NCI-H748 treated with DMSO at 0.1 percent for 48 hours (cell line): ENCODE measurements at places on chromosomes 12 and 14.

DNA sequence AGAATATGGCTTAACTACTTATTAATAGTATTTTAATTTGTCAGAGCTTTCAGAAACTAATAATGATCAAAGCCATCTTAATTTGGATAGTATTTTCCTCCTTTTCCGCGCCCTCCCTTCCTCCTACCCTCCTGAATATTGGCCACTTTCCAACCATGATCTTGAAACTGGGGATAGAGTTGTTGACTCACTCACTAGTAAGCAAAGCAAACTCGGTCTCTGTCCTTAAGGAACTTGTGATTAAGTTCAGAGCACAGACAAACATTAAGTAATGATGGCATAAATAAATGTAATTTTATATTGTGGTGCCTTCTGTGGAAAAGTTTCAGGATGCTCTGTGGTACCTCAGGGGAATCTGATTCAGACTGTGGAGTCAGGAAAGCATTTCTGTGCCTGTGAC lies 75.7 kb downstream of the LRRK2 start:
- DNase-seq: no peak

DNA sequence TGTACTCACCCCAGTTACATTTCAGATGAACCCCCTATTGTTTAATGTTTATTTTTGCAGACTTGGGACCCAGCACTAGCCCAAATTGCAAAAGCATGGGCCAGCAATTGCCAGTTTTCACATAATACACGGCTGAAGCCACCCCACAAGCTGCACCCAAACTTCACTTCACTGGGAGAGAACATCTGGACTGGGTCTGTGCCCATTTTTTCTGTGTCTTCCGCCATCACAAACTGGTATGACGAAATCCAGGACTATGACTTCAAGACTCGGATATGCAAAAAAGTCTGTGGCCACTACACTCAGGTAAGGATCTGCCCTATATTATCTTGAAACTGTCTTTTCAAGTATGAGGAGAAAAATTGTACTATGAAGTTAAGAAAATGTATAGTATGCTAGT lies 1.2 kb downstream of the GLIPR1 start:
- DNase-seq: no peak

DNA sequence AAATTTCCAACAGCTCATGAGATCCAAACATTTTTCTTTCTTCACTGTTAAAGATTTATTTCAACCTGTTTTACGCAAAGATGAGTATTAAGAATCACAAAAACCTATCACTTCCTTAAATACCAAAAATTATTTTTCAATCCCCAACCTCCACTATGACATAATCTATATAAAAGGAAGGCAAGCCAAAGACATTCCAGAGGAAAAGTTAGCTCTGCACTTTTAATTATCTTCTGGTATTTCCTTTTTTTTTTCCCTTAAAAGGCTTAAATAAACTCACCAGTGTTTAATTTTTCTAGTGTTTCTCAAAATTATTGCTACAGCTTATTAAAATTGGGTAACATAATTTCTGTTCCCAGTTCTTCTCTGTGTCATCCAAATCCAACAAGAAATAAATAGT lies 75.9 kb downstream of the BMP4 start:
- no peak for DNase-seq

DNA sequence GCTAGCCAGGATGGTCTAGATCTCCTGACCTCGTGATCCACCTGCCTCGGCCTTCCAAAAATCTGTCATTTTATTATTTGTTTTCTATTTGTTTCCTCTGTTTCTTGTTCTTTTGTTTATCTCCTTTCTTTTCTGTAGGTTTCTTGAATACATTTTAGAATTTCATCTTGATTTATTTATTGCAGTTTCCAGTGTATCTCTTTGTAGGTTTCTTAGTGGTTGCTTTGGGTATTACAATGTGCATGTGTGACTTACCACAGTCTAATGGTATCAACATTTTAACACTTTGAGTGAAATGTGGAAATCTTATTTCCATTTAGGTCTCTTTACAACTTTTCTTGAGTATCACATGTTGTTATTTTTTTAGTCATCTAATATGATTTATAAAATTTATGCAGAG lies 29.9 kb upstream of the MUCL1 start:
- DNase-seq: no peak

- no peak for DNase-seq
These were observed 456.9 kb downstream of the BCAT1 start for GRCh38 chr12:24491968-24492367.

- DNase-seq: no peak
These were observed 78.8 kb downstream of the SPPL3 start for GRCh38 chr12:120825337-120825736.

DNA sequence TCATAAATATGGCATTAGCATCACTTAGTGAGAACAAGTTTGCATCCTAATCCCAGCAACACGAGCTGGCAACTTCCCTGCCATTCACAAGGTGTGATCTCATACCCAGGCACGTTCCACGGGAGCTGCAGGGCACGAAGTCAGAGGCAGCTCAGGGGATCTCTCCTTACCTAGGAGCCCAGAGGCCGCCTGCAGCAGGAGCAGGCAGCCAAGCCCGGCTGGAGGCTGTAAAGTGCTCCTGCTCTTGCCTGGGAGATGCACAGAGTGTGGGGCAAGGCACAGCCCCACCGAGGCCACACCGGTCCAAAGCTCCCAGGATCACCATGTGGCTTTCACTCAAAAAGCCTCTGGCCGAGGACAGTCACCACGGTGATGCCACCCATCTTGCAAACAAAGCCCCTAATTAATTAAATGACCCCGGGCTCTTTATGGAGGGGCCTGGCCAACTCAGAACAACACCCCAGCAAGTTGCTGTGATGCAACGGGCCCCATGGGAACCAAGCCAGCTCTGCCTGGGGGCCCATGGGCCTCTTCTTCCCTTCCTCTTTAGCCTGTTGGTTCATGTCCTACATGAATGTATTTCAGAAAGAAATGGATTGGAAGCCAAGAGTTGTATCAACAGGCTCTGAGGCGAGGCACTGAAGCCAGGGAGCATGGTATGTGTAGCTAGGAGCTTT lies 26.5 kb downstream of the NUAK1 start:
- no peak for DNase-seq

GRCh38 chr14:74620497-74620921 lies 8.5 kb upstream of the LTBP2 start:
- DNase-seq: no peak

GRCh38 chr14:61147831-61148549 lies 133.1 kb downstream of the TMEM30B start:
- DNase-seq: no peak

DNA sequence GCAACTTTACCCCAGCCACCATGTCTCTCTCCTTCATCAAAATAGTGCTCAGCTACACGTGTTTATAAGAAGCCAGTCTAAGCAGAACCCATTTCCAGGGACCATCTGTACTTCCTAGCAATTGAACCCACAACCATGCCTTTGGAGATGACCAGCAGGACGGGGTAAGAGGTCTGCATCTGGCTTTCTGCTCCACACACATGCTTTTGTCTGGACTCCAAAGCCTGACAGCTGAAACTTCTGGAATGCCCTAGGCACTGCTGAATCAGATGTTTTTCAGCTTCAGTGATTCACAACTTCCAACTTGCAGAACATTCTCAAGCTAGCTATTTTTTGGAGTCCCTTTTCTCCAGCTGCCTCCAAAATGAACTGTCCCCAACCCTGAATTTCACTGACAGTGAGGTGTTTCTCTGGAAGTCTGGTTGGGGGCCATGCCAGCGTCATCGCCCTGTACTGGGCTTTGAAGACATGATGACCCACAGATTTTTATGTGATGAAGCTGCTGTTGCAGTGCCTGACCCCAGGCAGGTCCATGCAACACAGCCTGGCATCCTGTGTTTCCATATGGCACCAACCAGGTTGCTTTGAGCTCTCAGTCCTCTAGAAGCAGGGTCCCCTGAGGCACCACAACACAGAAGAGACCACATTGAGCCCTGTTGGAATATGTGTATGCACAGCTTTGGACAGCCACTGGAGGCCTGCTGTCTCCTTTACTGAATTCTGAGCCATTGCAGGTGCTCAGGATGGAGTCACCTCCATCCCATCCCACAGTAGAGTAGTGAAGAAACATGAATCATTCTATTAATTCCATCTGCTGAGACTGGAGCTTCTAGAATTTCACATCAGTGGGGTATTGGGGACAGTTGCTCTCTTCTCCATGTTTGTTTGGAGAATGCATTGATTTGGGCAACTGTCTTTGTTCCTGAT lies 80.2 kb downstream of the NUAK1 start:
- no peak for DNase-seq

DNA sequence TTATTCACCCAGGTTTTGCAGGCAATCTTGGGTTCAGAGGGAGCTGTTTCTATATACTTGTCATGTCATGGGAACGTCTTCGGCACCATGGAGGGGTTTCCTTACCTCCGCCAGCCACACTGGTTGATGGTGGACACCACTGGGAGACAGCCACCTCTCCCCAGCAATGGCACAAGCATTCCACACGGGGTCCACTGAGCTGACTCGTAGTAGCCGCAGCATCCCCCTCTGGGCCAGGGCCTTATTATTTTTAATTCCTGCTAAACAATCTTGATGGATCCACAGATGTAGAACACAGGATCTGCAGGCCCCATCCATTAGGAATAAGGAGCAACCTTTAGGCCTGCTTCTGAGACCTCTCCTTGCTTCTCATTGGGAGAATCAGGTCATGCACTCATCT lies 132.9 kb downstream of the DICER1 start:
- no peak for DNase-seq

GRCh38 chr12:8867009-8867408 lies 44.6 kb downstream of the A2ML1 start:
- no peak for DNase-seq

DNA sequence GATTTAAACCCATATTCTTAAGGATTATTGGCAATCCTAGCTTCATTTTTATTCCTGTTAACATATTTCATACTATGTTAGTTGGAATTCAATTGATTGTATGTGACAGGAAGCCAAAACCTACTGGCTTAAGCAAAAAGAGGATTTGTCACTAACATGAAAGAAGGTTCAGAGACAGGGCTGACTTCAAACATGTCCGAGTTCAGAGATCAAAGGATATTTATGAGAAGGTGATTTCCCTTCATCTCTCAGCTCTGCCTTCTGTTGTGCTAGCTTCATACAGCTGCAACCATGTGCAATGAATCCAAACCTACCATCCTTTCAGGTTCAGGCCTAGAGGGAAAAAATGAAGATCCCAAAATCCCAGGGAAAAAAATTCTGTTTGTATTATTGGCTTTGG lies 349.7 kb downstream of the ATP23 start:
- no peak for DNase-seq

GRCh38 chr12:110403976-110404682 lies 621 bp upstream of the ANAPC7 start:
- peak; percentile 75 for DNase-seq

DNA sequence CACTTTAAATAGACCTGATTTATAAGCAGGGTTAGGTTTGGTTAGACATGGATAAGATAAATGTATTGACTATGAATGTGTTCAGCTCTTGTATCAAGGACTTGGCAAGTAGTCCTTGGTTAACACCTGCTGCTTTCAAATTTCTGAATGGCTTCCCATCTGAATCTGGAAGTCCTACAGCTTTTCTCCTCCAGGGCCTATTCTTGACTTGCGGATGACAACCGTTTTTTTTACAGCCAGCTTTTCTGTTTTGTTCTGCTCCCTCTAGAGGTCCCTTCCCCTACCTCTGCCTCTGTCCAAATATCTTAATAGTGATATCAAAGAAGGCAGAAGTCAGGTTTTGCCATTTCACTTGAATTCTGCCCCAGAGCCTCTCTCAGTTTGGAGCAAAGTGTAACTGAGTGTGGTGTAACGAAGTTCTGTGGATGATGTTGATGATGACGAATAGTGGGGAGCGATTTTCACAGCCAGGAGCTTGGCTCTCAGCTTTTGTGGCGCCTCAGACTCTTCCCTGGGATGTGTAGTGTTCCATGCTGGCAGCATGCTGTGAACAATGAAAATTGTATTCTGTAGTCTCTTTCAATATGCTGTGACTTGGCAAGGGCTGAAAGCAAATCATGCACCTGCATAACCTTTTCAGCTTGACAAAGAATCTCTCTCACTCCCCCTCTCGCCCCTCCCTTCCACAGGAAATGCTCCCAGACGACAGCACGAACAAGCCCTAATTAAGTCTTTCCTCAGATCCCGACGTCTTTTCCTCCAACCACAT lies 5.0 kb upstream of the SLC4A8 start:
- peak; percentile 80 for DNase-seq

DNA sequence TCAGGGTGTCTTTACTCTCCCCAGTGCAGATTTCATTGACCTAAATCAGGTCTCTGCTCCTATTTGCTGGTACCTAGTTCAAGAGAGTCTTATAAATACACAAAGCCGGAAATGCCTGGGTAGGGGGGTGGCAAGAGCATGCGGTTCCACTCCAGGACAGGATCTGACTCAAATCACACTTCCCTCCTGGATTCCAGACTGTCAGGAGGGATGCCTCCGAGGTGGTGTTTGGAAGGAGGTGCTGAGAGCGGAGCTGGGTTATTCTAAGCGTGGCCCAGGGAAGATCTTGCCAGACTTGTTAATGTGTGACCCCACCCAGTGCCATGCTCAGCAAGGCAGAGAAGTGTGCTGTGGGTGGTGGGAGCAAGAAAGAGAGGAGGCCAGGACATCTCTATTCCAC lies 49.8 kb downstream of the B4GALNT3 start:
- no peak for DNase-seq

DNA sequence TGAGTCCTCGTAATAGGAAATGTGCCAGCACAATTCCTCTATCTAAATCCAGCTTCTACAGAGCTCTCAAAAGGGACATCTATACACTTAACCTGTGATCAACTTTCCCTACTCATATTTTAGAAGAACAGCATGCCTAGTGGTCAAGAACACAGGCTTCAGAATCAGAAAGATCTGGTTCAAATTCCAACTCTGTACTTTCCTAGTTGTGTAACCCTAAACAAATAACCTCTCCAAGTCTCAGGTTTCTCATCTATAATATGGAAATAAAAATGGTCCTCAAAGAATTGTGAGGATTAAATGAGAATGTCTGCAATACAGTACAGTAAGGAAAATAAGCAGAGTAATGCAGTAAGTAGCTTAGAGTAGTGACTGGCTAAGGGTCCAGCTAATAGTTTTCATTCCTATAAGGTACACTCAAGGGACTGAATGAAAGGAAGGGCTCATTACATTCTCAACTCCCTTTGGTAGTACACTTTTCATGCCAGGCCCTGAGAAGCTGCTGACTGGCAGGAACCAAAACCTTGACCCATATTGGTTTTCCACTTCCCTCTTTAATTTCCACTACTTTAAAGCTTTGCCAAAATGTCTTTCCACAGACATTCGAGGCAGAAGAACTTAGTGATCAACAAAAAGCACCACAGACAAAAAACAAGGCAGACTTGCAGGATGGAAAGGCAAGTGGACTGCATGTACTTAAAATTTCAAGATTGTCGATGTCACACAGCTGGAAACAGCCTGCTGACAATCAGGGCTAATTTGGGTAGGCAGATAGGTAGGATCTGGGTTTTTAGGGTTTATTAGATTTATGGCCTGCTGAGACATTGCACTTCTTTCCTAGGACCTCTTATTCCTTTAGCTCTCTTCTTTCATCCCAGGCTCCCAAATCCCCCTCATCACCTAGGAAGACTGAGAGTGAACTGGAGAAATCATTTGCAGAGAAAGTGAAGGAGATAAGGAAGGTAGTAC lies 4.3 kb downstream of the CCDC196 start:
- DNase-seq: no peak

- DNase-seq: no peak
These were observed 138.9 kb downstream of the GPR65 start for GRCh38 chr14:88143810-88144209.
